ENCODE measurements at places on chromosomes 7 and 10.

- no peak for DNase-seq
These were observed 163.5 kb upstream of the LRGUK start for GRCh38 chr7:133963629-133964028.

- DNase-seq: no peak
These were observed 212.8 kb downstream of the MAD1L1 start for GRCh38 chr7:2019711-2020511.

- no peak for DNase-seq
These were observed 196.1 kb upstream of the GALNT17 start for GRCh38 chr7:70935854-70936253.

- DNase-seq: no peak
These were observed 3.9 kb upstream of the GPER1 start for GRCh38 chr7:1083729-1084657.

DNA sequence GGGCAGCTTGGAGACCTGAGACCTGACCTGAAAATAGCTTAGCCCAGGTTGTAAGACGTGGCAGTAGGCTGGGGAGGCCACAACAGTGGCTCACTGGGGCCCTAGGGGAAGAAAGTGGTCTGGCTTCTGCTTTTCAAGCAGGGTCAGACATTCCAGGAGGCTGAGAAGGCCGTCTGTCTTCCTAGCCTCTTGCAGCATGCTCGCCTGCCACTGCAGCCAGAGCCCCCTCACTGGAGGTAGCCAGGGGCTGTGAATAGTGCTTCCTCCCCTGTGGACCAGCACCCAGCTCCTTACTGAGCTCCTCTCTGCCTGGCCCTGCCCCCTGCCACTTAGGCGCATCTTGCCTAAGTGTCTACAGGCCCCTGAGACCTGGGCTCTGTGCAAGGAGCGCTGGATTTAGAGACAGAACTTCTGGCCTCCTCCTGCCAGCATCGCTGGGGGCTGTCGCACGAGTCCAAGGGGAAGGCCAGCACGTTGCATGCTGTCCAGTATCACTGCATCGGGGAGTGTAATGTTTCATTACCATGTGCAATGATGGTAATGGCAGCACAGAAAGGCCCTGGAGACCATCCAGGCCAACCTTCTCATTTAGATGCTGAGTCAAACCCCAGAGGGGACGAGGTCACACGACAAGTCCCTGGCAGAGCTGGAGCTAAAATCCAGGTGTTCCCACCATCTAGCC lies 12.7 kb downstream of the ZMIZ1 start:
- DNase-seq: peak; percentile 67

DNA sequence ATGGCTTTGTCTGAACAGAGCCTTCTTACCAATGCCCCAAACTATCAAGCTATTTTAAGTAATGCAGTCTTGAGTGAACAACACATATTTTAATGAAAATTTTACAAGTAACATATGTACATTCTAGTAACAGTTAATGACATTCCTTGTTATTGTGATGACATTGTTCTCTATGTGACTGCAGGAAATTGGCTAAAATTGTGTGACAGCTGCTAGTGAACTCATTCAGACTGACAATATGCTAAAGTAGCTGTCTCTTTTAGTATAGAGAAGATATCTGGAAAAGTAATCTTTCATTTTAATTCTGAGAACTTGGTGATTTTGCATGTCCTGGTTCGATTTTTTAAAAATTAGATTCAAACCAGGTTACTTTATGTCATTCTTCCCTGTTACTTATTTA lies 259.8 kb upstream of the MAGI2 start:
- no peak for DNase-seq

- no peak for DNase-seq
These were observed 1.2 kb upstream of the TMEM243 start for GRCh38 chr7:87220734-87221215.

DNA sequence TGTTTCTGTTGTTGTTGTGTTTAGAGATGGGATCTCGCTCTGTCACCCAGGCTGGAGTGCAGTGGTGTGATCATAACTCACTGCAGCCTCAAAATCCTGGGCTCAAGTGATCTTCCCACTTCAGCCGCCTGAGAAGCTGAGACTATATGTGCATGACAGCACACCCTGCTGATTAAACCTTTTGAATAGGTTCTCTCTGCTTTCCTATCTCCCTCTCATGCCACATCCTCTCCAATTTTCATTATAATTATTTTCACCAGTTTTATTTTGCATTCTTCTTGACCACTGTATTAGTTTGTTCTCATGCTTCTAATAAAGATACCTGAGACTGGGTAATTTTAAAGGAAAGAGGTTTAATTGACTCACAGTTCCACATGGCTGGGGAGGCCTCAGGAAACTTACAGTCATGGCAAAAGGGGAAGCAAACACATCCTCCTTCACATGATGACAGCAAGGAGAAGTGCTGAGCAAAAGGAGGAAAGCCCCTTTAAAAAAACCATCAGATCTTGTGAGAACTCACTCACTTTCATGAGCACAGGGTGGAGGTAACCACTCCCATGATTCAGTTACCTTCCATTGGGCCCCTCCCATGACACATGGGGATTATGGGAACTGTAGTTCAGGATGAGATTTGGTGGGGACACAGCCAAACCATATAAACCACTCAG lies 12.9 kb downstream of the AGK start:
- no peak for DNase-seq

DNA sequence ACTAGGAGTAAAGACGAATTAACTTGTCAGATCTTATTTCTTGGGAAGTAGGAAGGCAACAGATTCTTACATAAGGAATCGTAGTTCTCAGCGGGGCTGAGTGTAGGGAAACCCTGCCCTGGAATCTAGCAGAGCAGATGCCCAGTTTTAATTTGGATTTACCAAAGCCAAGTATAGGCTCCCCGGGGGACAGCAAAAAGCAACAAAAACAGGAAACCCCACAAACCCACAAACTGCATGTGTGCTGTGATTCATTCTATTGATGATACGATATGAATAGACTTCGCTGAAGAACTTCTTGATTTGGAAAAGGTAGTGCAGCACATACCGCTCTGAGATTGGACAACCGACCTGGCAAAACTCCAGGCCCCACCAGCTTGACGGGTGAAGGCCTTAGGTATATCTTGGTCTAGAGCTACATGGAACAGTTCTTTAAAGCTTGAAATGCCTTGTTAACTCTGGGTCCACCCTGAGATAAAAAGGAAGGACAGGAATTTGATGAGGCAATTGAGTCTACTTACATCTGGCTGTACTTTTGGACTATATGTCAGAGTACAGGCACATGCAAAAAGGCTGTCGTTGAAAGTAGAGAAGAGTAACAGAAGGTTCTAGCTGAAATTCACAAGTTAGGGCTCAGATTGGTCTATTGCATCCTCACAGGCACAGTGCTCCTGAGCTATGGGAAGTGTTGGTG lies 49.1 kb downstream of the STRA8 start:
- DNase-seq: no peak

- DNase-seq: peak; percentile 87
These were observed 242.7 kb upstream of the SEMA3C start for GRCh38 chr7:81161451-81162075.

DNA sequence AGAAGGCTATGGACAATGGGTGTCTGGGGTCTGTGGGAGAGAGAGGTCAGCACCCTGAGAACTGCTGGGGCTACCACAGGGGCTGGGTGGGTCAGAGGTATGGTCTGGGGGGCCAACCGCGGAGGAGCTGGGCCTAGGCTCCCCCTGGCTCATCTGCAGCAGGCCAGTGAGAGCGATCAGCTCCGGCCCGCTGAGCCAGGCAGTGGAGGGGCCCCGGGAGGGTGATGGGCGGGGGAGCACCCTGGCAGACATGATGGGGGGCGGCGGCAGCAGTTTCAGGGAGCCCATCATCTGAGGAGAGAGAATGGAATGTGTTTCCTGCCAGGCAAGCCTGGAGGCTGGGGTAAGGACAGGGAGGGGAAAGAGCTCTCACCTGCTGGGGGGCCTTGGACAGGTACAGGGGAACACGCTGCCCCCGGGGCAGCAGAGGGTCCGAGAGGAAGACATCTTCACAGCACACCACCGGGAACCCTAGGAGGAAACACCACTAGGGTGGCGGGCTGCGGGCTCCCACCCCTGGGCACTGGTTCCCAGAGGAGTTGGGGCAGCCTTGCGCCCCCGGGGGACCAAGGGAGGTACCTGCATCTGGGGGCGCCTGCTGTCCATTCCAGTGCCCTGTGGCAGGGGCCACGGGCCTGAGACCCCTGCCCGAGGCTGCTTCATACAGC lies 1.3 kb downstream of the SAP25 start:
- DNase-seq: no peak

DNA sequence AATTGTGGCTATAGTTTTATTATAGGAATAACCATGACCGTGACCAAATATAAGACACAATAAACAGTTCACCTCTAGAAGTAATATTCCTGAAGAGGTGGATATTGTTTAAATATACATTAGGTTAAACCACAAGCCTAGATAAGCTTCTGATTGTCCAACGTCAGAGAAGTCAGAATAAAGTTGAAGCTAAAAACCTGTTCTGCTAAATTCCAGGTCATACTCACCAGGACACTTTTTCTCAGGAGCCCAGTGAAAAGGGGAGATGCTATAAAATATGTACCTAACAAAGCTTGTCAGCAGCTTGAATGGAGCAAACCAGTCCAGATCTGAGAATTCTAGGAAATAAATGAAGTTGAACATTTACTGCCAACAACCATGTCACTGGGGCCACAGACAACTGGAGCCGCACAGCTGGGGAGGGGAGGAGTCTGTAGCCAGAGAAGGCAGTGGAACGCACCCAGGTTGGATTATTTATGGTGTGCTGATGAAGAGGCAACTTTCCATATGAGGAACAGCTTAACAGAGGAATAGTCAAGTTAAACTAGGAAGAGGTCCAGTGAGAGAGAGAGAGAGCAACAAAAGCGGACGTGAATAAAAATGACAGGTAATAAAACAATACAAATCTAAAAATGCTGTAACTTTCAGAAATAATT lies 191.1 kb downstream of the ZNF438 start:
- no peak for DNase-seq

- no peak for DNase-seq
These were observed 89.5 kb downstream of the ANK3 start for GRCh38 chr10:60299961-60300883.

Measured in Caki2 (cell line).